ENCODE measurements at places on chromosomes 2 and 18. TPM values are rescaled to one million over a fixed set of nuclear protein-coding genes. Genes with fewer than 3 reads are reported as not detected.

DNA sequence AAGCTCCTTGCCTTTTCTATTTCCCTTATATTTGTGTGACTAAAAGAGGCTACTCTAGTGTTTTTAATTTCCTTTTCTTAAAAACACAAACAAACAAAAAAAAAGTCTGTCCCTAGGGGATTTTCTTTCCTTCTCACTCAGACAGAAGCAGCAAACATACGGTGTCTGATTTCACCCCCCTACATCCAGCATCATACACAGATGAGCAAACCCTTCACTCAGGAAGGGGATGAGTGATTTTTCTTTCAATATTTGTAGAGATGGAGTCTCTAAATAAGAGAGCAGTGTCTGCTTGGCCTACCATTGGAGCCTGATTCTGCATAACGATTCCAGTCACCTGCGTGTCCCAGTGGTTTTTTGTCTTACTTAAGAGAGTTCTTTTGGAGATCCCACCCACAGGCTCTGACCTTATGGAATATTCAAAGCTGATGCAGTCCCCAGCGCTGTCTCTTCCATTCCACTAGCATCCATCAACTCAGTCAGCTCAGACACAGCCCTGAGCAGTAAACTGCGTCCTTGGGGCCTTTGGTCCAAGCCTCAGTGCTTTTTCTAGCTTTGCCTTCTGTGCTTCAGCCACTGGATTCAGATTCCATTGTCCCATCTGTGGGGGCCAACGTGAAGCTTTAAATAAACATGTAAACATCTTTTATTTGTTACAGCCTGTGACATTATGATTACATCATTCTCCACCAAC, 52.6 kb upstream of the TPO start:
- DNase-seq = no peak

DNA sequence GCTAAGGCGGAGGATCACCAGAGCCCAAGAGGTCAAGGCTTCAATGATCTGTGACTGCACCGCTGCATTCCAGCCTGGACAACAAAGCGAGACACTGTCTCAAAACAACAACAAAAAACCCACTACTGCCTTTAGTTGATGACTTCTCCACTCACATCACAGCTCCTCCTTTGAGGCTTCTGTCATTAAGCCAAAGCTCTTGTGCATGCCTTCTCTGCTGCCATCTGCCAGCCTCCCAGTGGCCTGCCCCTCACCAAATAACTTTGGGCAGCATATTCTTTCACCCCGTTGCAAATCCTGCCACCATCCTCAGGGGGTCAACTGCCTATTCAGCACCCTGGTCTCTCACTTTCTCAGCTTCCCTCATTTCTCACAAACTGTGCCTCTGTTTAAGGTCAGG, 27.5 kb downstream of the OSBPL1A start:
- DNase-seq = no peak

DNA sequence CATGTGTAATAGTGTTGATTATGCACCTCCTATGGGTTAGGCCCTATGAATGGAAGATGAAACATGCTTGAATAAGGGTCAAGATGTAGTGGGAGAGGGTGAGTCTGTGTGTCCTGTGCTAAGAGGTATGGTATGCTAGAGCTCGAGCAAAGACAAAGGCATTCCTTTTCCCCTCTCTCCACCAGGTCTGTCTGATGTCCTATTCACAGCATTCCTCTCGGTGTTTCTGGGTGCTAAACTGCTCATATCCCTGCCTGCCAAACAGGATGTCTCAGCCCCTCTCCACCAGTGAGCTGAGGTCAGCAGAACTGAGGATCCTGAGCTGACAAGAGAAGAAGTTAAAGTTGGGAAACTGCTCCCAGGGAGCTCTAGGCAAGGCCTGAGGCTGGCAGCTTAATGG, 344.9 kb downstream of the TSN start:
- no peak for DNase-seq

DNA sequence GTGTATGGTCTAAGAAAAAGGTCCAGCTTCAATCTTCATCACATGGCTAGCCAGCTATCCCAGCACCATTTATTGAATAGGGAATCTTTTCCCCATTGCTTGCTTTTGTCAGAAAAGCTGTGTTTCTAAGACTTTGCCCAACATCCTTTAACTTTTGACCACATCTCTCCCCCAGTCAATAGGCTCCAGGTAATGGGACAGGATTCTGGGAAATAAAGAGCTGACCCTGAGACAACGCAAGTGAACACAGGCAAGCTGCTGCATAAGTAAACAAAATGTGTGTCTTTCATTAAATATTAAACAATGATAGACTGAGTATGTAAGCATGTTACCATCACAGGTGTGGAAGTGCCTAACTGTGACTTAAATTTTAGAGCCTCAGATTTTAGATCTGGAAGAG, 23.0 kb downstream of the FAM110C start:
- DNase-seq = no peak

DNA sequence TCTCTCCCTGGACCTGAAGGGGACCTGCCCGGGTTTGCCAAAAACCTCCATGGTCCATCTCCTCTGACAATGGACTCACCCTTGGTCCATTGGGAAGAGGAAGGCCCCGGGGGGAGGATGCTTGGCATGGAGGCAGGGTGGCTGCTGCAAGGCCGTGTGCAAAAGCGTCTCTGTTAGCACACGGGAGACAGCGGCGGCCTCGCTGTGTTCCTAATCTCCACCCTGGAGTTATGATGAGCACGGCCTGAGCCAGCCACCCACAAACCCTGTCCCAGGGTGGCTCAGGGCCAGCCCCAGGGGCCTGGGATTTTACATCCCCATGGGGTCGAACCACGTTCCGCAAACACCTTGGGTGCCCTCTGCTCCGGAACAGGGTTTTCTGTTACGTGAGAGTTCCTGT, 35.8 kb downstream of the AQP12A start:
- DNase-seq = no peak

- no peak for DNase-seq
Observed at GRCh38 chr18:76885001-76885400, 62.6 kb downstream of the ZNF236 start.

TMEM247 gene
- polyA plus RNA-seq = not detected

DCTN1 gene
- 90.2 TPM for polyA plus RNA-seq

MC5R gene
- polyA plus RNA-seq = not detected

Measured in CD8-positive, alpha-beta memory T cell (primary cell).